ENCODE measurements at places on chromosomes 1 and 21.
A peak's percentile ranks its signal among the peaks of the same experiment; 100 is the strongest.

DNA sequence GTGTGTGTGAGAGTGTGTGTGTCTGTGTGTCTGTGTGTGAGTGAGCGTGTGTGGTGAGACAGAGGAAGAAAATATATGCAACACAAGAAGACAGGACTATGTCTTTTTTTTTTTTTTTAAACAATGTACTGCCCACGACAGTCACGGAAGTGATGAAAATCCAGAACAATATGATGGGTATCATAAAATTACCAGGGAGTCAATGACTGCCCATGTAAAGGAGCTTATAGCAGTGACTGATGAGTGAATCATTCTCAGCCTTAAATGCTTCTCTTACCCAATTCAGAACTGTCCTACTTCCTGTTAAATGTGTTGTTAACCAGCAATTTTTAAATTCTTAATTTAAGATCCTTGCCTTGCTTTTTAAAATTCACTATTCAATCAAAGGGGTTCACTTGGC, 46.6 kb downstream of the RGS7 start:
- no peak for DNase-seq

GRCh38 chr21:38219049-38219628, 37.7 kb upstream of the KCNJ15 start:
- peak; percentile 49 for DNase-seq

DNA sequence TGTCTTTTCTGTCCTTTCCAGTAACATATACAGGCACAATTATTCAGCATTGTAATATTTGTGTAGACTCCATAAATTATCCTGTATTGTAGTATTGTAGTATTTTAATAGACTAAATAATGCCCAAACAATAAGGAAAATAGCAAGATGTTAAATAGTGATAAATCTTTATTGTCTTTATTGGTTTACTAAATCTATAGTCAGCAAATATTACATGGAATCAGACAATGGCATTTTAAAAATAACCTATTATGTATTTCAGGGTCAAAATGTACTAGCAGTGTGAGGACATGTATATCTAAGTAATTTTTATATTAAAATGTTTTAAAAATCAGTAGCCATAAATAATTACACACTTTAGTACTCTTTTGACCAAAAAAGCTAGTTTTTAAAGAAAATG, 202.3 kb downstream of the GREM2 start:
- DNase-seq, result no peak

DNA sequence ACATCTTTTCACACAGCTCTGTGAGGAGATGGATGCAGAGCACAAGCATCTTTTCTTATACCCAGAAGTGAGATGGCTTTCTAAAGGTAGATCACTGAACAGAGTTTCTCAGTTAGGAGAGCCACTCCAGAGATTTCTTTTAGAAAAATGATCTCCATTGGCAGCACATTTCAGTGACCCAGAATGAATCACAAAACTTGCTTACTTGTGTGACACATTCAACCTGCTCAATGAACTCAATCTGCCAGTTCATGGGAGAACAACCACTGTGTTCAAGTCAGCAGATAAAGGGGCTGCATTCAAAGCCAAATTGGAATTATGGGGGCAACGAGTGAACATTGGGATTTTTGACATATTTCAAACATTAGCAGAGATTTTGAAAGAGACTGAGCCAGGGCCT, 78.3 kb downstream of the UCHL5 start:
- no peak for DNase-seq

DNA sequence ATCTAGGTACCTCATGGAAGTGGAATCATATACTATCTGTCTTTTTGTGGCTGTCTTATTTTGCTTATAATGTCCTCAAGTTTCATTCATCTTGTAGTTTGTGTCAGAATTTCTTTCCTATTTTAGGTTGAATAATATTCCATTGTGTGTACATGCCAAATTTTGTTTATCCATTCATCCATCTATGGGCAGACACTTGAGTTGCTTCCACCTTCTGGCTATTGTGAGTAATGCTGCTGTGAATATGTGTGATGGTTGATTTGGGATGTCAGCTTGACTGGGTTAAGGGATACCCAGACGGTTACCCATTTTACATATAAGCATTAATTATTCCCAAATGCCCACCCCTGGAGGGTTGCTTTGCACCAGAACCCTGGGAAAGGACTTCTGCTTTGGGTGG, 477.5 kb downstream of the PTPRU start:
- DNase-seq, result no peak

DNA sequence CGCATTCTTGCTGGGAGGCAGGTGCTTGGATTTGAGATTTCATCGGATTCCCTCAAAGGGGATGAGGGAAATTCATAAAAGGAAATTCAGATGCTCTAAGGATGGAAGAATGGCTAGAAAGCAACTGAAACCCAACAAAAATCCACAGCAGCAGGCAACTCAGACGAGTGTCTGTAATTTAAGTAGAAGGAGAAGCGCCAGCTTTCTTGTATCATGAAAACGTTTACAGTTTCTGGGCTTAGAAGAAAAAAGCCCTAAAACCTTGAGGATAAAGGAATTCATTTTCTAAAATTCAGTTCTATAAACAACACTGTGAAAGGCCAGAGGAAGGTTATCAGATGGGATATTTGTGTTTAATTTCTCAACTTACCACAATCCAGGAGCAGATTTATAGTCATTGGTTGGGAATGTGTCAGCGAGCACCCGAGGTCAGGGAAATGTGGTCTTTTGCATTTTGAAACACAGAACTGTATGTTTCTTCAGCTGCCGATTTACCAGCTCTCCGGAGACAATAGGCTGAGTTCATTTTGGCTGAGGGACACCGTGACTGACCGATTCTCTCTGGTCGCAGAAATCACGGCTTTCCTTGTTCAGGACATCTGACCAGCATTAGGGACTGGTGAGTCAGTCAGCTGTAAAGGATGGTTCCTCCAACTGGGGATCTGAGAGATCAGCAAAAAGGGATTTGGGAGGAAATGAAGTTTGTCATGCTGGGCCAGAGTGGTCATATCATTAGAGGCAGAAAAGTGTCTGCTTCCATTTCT, 111.6 kb upstream of the ERRFI1 start:
- DNase-seq, result peak; percentile 81

DNA sequence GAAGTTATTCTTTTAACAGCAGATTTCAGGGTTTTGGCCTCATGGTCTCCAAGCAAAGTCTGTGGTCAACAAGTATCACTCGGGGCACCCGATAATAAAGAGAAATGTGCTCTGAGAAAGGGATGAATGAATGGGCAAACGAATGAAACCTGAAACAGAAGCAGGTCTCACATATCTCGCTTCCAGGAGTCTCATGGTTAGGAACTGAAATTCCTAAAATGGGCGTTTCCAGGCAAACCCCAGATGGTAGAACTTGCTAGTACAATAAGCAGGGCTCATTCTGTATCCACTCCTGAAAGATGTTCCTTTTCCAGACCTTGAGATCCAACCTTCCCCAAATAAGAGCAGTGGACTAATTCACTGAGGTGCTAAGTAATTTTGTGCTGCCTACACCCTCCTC, 87.2 kb downstream of the LAMC2 start:
- DNase-seq, result no peak

- no peak for DNase-seq
These were observed 43.3 kb downstream of the PUM1 start for GRCh38 chr1:31022259-31022658.

- DNase-seq, result no peak
These were observed 520 bp upstream of the MR1 start for GRCh38 chr1:181033128-181033798.

DNA sequence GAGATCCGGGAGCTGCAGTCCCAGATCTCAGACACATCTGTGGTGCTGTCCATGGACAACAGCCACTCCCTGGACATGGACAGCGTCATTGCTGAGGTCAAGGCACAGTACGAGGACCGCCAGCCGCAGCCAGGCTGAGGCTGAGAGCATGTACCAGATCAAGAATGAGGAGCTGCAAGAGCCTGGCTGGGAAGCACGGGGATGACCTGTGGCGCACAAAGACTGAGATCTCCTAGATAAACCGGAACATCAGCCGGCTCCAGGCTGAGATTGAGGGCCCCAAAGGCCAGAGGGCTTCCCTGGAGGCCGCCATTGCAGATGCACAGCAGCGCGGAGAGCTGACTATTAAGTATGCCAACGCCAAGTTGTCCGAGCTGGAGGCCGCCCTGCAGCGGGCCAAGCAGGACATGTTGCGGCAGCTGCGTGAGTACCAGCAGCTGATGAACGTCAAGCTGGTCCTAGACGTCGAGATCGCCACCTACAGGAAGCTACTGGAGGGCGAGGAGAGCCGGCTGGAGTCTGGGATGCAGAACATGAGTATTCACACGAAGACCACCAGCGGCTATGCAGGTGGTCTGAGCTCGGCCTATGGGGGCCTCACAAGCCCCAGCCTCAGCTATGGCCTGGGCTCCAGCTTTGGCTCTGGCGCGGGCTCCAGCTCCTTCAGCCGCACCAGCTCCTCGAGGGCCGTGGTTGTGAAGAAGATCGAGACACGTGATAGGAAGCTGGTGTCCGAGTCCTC, 25.5 kb downstream of the ETV3L start:
- peak; percentile 82 for DNase-seq

- peak; percentile 39 for DNase-seq
These were observed 59.2 kb downstream of the MATN1 start for GRCh38 chr1:30664103-30664755.

DNA sequence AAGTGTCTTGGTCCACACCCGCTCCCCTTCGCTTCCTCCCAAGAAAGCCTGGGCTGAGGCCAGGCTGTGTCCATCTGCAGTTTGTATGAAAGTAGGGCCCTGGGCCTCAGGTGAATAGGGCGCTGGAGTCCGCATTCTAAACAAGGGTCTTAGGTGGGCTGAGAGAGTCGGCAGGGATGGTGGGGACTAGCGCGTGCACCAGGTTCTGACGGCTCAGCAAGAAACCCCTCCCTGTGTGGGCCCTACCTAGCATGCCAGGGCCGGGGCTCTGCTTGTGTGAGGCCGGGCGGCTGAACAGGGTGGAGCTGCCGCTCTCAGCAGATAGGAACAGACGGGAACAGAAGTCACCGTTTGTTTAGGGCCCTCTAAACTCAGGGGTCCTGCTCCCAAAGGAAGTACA, 1.7 kb downstream of the ACTRT2 start:
- DNase-seq, result peak; percentile 8

GRCh38 chr1:53299233-53299632, 28.6 kb downstream of the LRP8 start:
- DNase-seq, result no peak

DNA sequence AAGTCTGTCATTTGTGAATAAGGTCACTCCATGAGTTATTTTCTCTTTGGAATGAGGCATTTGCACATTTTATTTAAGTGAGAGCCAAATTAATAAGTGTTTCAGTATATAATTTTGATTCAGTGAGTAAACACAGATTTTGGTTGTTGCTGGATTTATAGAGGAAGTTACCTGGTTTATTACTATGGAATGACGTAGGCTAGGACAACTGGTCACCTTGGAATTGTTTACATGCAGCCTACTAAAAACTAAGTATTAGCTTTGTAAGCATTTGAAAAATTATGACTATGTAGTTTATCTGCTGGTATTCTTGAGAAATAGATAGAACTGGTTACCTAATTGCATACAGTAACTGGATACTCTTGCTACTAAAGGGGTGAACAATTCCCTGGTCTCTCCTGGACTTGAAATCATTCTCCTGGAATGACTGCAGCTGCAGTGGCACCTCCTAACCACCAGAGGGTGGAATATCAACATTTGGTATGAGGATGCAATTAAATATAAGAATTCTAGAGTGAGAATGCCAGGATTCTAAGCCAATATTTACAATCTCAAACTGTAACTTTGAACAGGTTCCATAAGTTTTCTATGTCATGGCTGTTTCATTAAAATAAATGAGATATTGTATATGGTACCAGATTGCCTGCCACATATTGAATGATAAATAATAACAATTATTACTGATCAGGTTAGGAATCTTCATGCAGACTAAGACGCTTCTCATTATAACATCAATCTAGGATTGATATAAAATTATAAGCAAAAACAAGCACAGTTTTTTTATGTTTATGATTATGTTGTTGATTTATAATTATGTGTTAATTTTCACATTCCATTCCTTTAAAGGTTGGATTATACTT, 3.5 kb upstream of the KRTAP27-1 start:
- DNase-seq, result no peak

DNA sequence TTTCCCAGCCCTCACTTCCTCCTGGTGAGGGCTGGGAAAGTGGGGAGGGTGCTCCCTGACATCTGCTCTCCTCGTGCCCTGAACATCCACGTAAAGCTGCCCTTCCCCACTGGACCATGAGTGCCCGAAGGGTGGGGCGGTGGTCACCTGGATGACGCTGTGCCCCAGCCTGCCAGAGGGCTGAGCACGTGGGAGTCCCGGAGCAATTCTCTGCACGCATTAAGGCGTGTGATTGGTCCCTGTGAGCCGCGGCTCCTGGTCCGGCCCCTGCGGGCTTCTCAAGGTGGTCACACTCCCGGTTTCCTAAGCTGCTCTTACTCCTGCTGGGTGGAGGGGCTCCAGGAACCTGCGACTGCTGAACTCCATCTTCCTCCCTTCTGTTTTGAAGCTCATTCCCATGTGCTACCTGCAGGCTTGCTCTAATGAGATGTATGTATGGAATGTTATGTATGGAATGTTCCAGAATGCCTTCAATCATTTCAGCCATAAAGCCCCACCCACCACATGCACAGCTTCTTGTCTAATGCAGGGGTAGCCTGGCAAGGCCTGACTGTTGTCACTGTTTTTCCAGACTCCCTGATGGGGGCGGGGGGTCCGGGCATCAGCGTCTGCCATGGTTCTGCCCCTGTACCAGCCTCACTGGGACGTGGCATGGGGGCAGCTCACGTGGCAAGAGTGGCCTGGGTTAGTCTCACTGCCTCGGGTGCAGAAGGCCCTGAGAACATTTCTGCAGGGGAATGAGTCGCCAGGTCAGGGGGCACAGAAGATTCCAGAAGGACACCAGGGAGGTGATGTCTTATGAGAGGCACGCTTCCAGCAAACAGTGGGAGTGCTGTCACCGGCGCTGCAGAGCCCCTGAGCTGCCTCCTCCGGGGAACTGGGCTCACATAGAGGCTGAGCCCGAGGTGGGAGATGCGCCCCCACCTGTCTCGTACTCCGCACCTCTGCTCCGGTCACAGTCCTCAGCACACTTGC, 19.4 kb downstream of the KRTAP10-1 start:
- DNase-seq, result peak; percentile 12

DNA sequence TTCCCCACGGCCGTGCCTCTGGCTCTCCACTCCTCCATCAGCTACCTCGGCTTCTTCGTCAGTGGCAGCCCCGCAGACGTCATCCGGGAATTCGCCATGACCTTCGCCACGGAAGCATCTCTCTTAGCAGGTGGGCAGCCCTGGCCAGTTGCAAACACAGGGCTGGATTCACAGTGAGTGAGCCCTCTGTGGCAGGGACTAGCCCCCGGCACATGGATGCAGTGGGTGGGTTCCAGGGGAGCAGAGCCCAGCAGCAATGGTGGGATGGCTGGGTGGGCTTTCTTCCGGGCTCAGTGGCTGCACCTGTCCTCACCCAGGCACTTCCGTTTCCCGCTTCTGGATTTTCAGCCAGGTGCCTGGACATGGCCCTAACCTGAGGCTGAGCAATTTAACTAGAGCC, 9.4 kb downstream of the UBASH3A start:
- DNase-seq, result no peak

DNA sequence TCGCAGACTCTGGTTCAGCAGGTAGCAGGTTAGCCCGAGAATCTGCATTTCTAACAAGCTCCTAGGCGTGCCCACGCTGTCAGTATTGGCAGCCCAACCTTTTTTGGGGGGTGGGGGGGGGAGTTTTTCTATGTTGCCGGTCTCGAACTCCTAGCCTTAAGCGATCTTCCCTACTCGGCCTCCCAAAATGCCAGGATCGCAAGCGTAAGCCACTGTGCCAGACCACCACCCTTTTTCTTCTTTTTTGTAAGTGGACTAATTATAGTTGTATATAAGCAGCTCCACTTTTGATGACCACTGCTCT, 480 bp upstream of the MIS18A start:
- no peak for DNase-seq
